A549 treated with CORT108297 at 1 μM for 4 hours (cell line): ENCODE measurements at places on chromosomes 7 and 10. TPM values are rescaled to one million over a fixed set of nuclear protein-coding genes. Genes with fewer than 3 reads are reported as not detected.

MCM7 gene
- total RNA-seq, result 223 to 257 TPM (median 247 TPM) in 5 replicates

SMO gene
- total RNA-seq, result 12.9 to 18.7 TPM (median 16.7 TPM) in 5 replicates

MCM10 gene
- 21.6 to 28.6 TPM (median 24.1 TPM) in 5 replicates for total RNA-seq

CCDC186 gene
- 3.7 to 6.2 TPM (median 5.9 TPM) in 5 replicates for total RNA-seq

TMEM130 gene
- total RNA-seq, result 0.26 to 0.43 TPM (median 0.36 TPM) in 5 replicates

GJC3 gene
- total RNA-seq, result 0.09 to 0.22 TPM (median 0.10 TPM) in 3 of 5 replicates, not detected in the others

NAT16 gene
- 0.10 to 0.17 TPM (median 0.14 TPM) in 5 replicates for total RNA-seq

CYP2C8 gene
- total RNA-seq, result not detected in 5 replicates

SYPL1 gene
- 84.4 to 102 TPM (median 90.9 TPM) in 5 replicates for total RNA-seq

CALML5 gene
- total RNA-seq, result not detected in 5 replicates

GPR158 gene
- 0.03 to 0.05 TPM (median 0.04 TPM) in 4 of 5 replicates, not detected in the other for total RNA-seq

EXOC6 gene
- 12.7 to 17.4 TPM (median 15.0 TPM) in 5 replicates for total RNA-seq

RAMP3 gene
- total RNA-seq, result not detected in 5 replicates
